ENCODE measurements at places on chromosomes 16 and 17.

GRCh38 chr16:26542198-26542597 lies 524.5 kb upstream of the C16orf82 start:
- DNase-seq, result no peak

GRCh38 chr16:65279576-65279975 lies 157.7 kb upstream of the CDH11 start:
- no peak for DNase-seq

- DNase-seq, result no peak
These were observed 14.2 kb downstream of the B4GALNT2 start for GRCh38 chr17:49146620-49147306.

- no peak for DNase-seq
These were observed 23.4 kb downstream of the RBBP6 start for GRCh38 chr16:24562811-24563210.

- DNase-seq, result no peak
These were observed 202.7 kb downstream of the SALL1 start for GRCh38 chr16:50948268-50948930.

GRCh38 chr17:18950944-18951905 lies 740 bp upstream of the SLC5A10 start:
- DNase-seq, result no peak

- no peak for DNase-seq
These were observed 22.8 kb downstream of the WSCD1 start for GRCh38 chr17:6092903-6093468.

DNA sequence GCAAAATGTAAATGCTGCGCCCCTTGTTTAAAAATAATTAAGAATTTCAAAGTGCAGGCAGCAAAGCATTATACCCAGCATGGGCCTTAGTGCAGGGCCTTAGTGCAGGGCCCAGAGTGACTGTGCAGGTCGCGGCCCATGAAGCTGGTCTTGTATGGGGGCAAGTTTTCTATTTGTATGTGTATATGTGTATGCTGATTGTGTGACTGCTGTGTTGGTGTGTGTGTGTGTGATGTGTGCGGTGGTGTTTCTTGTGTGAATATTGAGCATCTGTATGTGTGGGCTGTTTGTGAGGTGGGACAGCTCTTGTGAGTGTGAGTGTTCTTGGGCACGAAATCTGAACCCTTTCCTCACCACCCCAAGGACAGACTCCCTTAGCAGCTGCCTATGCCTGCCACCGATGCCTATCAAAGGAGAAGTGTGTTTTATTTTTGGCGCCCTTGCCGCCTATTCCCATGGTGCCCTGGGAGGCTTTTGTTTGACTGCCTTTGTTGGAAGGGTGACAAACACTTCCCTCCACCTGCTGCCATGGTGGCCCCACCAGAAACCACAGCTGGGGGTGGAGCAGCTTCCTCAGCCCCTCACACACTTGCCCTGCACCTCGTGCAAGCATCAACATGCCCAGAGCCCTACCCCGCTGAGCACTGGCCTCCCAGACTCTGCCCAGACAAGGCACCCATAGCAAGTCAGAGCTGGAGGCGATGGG lies 18.0 kb downstream of the CCR7 start:
- DNase-seq, result peak; percentile 98

DNA sequence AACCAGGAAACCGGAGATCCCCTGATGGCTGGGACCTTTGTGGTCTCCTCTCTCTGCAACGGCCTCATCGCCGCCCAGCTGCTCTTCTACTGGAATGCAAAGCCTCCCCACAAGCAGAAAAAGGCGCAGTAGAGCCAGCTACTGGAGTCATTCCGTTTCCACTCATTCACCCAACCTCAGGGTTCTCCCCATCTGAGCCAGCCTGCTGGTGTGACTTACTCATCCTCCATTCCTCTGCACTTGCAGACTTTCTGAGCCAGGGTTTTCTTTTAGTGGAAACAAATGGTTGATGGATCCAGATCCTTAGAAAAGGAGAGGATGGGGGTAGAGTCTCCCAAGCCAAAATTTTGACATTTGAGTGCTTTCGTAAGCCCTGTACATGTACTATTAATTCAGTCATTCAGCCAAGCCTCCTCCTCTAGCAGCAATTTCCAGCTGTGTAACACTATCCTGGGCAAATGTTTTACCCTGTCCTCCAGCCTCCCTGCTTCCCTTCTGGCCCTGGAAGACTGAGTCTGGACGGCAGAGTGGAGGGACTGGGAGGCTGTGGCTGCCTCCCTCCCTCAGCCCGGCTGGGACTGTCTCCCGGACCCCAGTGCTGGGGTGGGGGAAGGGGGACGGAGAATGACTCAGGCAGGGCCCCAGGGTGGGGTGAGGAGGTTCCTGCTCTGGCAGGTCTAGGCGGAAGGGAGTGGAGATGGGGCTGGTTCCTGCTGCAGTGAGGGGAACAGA lies 2.3 kb downstream of the SOX15 start:
- DNase-seq, result no peak

- DNase-seq, result peak; percentile 19
These were observed 95.0 kb downstream of the PLCG2 start for GRCh38 chr16:81873843-81874752.

DNA sequence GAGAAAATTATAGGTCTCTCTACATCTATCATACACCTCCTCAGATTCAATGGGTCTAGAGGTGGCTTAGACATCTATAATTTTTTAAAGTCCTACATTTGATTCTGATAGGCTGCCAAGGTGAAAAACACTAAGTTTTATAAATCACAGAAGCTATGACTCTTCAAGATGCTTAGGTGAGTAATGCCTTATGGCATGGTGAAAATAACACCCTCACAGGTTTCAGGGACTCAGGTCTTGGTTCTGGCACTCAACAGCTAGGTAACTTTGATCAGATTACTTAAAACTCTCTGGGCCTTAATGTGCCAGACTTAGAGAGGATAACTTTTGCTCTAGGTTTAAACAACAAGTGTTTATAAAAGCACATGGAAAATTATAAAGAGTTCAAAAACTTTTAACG lies 2.0 kb upstream of the COX10 start:
- DNase-seq, result no peak

- DNase-seq, result no peak
These were observed 74.8 kb downstream of the RAB11FIP4 start for GRCh38 chr17:31466096-31466760.

- DNase-seq, result no peak
These were observed 17.5 kb downstream of the SBK1 start for GRCh38 chr16:28309811-28310311.

DNA sequence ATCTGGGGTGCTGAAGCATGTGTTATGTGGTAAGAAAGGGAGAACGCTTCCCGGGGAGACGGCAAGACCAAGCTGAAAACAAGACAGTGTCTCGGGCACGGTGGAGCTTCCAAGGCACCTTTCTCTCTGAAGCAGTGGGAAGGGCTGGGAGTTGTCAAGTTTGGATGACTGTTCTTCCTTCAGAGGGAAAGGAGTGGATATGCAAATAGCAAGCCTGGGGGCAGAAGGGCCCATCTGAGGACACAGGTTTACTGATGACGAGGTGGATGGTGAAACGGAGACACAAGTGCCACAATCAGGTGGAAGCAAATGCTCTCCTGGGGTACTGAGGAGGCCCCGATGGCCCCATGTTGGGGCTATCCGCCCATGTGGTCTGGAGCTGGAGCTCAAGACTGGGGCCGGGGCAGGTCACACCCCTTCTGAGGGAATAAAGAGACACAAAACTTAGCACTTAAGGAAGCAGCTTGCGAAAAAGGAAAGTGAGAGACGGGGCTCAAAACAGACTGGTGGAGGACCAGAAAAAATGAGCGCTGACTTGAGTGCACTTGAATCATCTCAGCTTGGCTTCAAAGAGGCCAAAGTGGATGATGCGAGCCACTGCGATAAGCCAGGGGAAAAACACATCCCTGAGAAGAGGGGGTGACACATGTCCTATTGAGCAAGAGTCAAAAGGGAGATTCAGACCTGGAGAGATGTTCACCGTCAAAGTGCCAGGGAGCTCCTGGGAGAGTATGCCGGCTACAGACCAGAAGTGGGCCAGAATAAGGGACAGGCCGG lies 34.8 kb upstream of the MTSS2 start:
- DNase-seq, result no peak

GRCh38 chr16:68452176-68452575 lies 3.9 kb upstream of the SMPD3 start:
- no peak for DNase-seq

GRCh38 chr17:45171338-45172231 lies 9.9 kb downstream of the HEXIM2 start:
- DNase-seq, result peak; percentile 4

- no peak for DNase-seq
These were observed 23.2 kb upstream of the CYTH1 start for GRCh38 chr17:78805301-78805700.

- peak; percentile 66 for DNase-seq
These were observed 35.5 kb upstream of the NOL11 start for GRCh38 chr17:67682196-67682595.

- DNase-seq, result peak; percentile 96
These were observed 1.7 kb downstream of the MYO15B start for GRCh38 chr17:75589012-75589918.

GRCh38 chr17:67559381-67559966 lies 158.3 kb upstream of the NOL11 start:
- DNase-seq, result no peak

DNA sequence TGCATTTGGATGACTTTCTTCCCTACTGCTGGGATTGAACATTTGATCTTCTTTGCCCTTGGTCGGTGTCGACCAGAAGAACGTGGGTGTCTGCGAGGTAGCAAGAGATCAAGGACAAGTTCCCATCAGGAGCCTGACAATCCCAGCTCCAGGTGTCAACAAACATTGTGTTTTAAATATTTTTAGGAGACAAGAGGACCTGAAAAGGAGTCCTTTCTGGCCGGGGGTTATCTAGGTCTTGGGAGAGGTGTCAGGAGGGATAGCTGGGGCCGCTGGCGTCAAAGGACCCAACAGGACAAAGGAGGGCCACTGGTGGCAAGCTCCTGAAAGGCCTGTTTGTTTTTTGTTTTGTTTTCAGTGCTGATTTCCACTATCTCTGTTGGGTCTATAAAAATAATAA lies 308.4 kb upstream of the ERCC4 start:
- no peak for DNase-seq

DNA sequence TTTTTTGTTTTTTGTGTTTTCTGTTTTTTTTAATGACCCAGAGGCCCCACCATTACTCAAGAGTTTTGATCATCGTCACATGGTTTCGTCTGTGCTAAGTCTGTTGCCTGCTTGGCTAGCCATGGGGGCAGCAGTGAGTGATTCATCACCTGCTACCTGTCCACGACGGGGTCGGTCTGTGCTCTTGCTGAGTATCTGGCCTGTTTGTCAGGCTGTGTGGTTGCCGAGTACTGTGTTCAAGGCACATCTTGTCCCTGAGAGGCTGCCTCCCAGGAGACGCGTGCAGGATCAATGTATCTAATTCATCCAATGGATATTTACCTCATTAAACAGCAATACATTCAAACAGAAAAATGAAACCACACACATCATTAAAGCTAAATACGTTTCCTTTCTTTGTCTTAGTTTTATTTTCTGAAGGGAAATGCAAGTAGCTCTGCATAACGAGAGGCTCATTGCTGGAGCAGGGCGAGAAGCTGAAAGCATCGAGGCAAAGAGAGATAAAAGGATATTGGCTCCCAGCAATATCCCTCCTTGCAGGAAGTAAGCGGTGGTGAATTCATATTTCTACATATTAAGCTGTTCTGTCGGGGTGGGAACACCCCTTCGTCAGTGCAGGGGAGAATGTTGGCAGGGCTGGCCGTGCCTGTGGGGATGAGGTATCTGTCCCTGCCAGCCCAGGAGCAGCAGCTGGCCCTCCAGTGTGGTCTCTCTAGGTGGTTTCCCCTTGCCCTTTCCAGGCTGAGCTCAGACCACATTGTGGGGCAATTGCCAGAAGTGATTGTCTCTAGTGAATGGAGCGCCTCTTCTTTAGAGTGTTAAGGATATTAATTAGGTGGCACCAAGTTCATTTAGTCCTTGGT lies 166.2 kb upstream of the ASIC2 start:
- DNase-seq, result no peak

DNA sequence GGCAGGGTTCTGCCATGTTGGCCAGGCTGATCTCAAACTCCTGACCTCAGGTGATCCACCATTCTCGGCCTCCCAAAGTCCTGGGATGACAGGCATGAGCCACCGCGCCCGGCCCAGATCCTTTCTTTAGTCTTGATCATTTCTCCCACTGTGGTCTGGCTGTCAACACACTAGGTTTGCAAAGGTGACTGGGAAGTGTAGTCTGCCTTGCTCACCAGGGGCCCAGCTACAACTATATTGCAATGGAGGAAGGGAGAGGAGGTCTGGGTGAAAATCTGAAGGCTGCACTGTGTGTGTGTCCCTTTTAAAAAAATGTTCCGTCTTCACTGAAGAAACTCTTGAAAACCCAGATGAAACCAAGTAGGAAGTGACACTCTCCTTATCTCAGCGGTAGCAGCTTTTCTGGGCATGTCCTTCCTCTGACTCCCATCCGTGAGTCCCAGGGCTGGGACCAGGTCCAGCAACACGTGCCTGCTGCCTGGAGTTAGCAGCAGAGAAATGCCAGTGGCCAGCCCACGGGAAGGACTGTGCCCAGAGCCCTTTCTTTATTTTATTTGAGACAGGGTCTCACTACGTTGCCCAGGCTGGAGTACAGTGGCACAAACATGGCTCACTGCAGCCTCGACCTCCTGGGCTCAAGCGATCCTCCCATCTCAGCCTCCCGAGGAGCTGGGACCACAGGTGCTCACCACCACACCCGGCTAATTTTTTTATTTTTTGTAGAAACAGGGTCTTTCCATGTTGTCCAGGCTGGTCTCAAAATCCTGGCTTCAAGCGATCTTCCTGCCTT lies 17.8 kb upstream of the KIF19 start:
- DNase-seq, result no peak

DNA sequence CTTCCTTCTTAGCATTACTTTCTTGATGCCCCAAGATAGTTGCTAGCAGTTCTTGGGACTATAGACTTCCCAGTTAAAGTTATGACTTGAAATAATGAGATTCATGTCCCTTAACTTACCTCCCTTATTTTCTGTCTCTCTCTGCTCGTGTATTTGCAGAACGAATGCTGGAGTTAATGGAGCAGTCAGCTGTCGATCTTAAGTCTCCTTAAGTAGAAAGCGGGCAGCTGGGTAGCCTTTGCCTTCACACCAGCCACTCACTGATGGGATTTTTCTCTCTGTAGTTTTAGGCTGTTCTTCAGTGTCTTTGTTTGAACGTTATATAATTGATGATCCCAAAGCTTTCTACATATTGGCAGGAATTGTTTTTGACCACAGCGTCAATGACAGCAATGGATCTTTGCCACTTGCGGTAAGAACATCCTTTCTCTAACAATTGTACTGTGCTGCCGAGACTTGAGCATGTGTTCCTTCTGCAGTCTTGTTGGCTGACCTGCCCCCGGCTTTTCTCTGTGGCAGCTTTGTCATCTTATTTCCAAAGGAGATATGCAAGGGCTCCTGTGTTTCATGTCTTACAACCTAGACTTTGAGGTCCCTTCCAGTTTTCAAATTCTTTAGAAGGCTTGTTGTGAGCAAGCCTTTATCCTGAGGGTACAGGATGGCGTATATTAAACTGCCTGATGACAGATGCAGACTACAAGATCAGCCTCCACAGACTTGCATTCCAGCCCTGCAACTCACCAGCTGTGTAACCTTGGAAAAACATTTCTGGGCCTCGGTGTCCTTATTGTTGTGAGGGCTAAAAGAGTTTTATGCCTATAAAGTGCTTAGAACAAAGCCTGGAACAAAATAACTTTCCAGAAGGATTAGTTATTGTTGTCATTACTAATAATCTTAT lies 25.1 kb upstream of the ABCA3 start:
- DNase-seq, result no peak

- DNase-seq, result no peak
These were observed 276.7 kb downstream of the PARN start for GRCh38 chr16:14353340-14353739.

GRCh38 chr17:79838522-79839274 lies 542 bp downstream of the CBX4 start:
- peak; percentile 41 for DNase-seq

Data from NCI-H1436 (cell line).